NCI-H2227 treated with DMSO at 0.1 percent for 48 hours (cell line): ENCODE measurements at places on chromosomes 11 and 22.

GRCh38 chr22:45572444-45572843, 69.8 kb downstream of the FBLN1 start:
- DNase-seq, result no peak

- no peak for DNase-seq
These were observed 4.1 kb downstream of the TUB start for GRCh38 chr11:8085011-8085645.

GRCh38 chr22:26109686-26110315, 59.5 kb upstream of the SEZ6L start:
- no peak for DNase-seq

DNA sequence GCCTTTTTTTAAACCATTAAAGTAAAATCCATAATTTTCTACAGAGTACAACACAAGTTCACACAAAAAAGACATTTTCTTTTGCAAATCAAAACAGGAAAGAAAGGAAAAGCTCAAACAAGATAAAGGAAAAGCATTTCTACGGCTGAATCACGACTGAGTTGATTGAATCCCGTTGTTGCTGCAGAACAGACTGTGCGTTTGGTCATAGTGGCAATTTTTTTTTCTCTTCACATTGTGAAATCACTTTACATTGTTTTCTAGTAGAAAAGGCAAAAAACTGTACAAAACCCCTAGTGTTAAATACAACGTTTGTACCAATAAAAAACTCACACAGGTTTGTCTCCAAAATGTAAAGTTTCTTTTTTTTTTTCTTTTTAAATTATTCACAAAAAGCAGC, 17.3 kb upstream of the RAPSN start:
- no peak for DNase-seq

GRCh38 chr11:93492464-93493251, 50.5 kb downstream of the SMCO4 start:
- DNase-seq, result no peak

- DNase-seq, result no peak
These were observed 617.4 kb downstream of the SOX6 start for GRCh38 chr11:15738931-15739330.

GRCh38 chr22:27879923-27880322, 39.1 kb downstream of the PITPNB start:
- peak; percentile 25 for DNase-seq
